Upper lobe of left lung (tissue), 6 donors: ENCODE measurements at places on chromosomes 2 and 18. TPM values are rescaled to one million over a fixed set of nuclear protein-coding genes. Genes with fewer than 3 reads are reported as not detected.

Gene CIB4
- total RNA-seq, result not detected

DNA sequence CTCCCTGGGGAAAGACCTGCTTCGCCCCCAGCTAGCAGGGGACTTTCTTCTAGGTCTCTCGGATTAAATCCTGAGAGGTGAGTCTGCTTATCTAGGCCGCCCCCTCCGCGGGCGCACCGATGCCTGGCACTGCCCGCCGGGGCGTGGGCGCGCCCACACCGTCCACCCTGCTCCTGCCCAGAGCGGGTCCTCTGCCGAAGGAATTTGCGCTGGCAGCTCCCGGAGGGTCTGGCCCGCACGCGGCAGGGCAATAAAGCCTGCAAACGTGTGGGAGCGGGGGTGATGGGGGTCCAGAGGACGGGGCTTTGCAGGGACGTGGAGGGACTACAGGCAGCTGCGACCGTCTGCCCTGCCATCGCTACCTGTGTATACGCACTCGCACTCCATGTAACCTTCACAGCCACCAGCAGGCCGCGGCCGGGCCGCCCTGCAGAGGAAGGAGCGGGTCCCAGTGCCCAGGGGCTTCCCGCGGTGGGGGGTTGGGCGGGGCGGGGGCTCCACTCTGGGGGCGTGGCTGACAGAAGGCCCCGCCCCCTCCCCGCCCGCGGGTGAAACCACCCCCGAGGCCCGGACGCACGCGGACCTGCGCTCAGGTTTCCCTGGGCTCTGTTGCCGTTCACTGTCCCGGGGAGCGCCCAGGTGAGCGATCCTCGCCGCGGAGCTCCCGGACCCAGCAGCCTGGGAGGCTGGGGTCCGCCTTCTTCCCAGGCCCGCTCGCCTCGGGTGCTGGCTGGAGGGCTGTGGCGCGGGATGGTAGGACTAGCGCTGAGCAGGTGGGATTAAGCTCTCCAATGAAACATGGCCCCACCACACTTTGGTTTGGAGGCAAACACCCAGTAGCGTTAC is 174.5 kb upstream of the HS6ST1 start:
- no peak for DNase-seq
- no peak overlapping the region for H3K27ac ChIP-seq
- no peaks in the 10 kb centered on the region for H3K36me3 ChIP-seq
- no peak overlapping the region for H3K4me3 ChIP-seq

GRCh38 chr2:11101430-11101829 is 53.8 kb upstream of the SLC66A3 start:
- no peak overlapping the region for H3K27ac ChIP-seq
- no peaks in the 10 kb centered on the region for H3K4me1 ChIP-seq
- DNase-seq, result no peak
- no peak overlapping the region for H3K4me3 ChIP-seq
- H3K36me3 ChIP-seq, result no peaks in the 10 kb centered on the region

Gene GALNT13
- 3.4 TPM for total RNA-seq

DNA sequence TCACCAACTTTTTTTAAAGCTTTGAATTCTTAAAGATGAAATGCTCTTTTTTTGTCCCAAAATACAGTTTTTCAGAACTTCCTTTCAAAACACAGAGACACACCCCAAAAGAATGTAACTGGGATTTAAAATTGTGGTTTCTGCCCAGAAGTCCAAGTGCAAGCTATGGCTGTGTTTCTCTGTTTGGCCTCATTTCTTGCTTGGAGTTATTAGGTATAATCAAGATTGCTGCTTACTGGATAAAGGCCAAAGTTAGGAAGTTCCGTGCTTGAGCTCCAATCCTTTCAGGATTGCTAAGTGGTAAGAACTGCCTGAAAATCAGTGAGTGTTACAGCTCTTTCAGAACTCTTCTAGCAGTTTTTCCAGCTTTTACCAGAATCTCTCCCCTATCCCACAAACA is 16.9 kb downstream of the ZBTB7C start:
- H3K4me1 ChIP-seq, result peaks cover 17% of the 10 kb centered on the region
- no peaks in the 10 kb centered on the region for H3K36me3 ChIP-seq
- no peak for DNase-seq
- H3K27ac ChIP-seq, result no peak overlapping the region
- H3K27me3 ChIP-seq, result no peaks in the 10 kb centered on the region
- H3K4me3 ChIP-seq, result no peak overlapping the region

Gene ACOXL
- total RNA-seq, result 38.2 TPM

DNA sequence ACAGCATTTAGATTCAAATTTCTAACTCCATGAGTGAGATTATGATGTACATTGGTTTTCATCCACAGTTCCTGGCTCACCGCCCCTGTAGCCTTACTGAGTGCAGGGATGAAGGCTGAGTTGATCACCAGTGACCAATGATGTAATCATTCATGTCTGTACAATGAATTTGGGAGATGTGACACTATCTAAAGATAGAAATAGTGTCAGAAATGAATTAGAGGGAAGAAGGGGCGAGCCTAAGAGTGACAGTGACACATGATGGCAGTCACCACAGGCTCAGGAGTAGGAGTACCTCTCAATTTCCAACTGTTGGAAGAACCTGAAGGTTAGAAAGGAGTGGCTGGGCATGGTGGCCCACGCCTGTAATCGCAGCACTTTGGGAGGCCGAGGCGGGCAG is 3.2 kb downstream of the METTL4 start:
- no peak overlapping the region for H3K27ac ChIP-seq
- DNase-seq, result peak; percentile 19
- no peaks in the 10 kb centered on the region for H3K27me3 ChIP-seq
- no peaks in the 10 kb centered on the region for H3K36me3 ChIP-seq
- peaks cover 19% of the 10 kb centered on the region for H3K4me1 ChIP-seq

DNA sequence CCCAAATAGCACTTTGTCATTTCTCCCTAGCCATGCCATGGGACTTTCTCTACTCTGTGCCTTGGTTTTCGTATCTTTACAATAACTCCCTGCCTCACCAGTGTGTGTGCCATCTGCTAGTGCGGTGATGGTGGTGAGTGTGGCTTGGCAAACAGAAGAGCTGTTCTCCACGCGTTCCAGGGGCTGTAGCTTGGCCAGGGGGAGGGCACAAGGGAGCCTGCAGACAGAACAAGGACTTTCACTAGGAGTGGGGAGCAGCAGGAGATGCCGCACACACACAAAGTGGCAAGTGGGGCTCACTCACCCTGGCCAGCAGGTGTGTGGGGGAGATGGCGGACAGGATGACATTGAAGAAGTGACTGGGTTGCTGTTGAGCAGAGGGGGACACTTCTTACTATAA is 196.9 kb downstream of the HAUS1 start:
- H3K4me1 ChIP-seq, result peaks cover 6% of the 10 kb centered on the region
- no peak for DNase-seq
- no peaks in the 10 kb centered on the region for H3K27me3 ChIP-seq
- no peak overlapping the region for H3K4me3 ChIP-seq
- no peak overlapping the region for H3K27ac ChIP-seq

Gene TCF7L1
- 11.1 TPM for total RNA-seq

DNA sequence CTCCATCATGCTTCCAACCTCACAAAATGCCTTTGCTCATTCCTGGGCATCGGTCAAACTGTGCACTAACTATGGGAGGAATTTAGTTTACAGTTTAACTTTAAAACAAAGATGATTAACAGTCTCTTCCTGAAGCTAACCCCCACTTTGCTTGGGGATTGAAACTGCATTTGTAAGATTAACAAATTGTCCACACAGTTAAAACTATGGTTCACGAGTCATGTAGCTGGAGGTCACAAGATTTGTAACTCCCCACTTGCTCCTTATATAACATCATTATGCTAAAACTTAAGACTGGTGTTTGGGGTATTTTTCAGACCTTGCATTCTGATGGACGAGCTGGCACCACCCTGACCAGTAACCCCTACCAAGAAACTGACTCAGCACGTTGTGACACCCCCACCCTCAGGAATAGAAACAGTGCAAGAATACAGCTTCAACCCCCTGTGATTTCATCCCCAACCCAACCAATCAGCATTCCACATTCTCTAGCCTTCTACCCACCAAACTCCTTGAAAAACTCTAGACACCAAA is 252.3 kb downstream of the MBD5 start:
- no peaks in the 10 kb centered on the region for H3K27me3 ChIP-seq
- no peak overlapping the region for H3K27ac ChIP-seq
- no peak overlapping the region for H3K4me3 ChIP-seq
- H3K4me1 ChIP-seq, result no peaks in the 10 kb centered on the region
- DNase-seq, result no peak
